ENCODE measurements at places on chromosomes 3 and 15.

GRCh38 chr15:83928392-83928734, 274.4 kb downstream of the ADAMTSL3 start:
- no peak for DNase-seq

GRCh38 chr3:119015942-119016341, 18.7 kb downstream of the IGSF11 start:
- DNase-seq, result no peak

GRCh38 chr3:149625795-149626194, 32.0 kb downstream of the WWTR1 start:
- no peak for DNase-seq

GRCh38 chr3:94083261-94083660, 20.4 kb downstream of the NSUN3 start:
- DNase-seq, result no peak

DNA sequence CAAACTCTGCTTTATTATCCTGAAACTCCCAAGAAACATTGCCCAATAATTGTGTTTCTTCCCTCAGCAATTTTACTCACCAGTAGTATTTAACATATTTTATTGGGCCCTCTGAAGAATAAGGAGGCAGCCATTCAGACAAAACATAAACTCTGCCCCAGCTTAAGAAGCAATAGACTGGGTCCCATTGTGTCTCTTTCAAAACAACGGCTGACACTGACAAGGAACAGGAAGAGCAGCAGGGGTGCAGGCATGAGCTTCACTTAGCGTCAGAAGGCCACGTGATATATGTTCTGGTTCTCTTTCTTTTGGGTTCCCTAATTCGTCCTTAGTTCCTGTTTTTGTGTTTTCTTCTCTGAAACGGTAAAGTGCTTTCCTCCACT, 242.3 kb downstream of the FHIT start:
- no peak for DNase-seq

- no peak for DNase-seq
Observed at GRCh38 chr3:64031540-64032508, 8.5 kb upstream of the PSMD6 start.

DNA sequence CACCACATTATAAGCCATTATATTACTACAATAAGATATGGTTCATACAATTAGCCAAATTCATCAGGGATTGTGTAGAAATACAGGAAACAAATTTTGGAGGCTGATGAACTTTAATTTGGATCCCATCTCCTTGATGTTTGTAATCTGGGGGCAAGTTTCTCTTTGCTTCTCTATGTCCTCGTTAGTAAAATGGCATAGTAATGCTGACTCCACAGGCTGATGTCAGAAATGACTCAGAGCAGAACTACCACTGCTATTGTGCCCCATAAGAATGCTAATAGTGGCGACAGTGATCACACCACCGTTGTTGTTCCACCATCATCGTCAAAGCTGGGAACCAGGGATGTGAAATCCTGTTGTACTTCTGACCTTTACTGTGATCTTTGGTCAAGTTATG, 722.3 kb upstream of the LMCD1 start:
- no peak for DNase-seq

GRCh38 chr3:66158933-66159683, 61.7 kb upstream of the SLC25A26 start:
- DNase-seq, result no peak

DNA sequence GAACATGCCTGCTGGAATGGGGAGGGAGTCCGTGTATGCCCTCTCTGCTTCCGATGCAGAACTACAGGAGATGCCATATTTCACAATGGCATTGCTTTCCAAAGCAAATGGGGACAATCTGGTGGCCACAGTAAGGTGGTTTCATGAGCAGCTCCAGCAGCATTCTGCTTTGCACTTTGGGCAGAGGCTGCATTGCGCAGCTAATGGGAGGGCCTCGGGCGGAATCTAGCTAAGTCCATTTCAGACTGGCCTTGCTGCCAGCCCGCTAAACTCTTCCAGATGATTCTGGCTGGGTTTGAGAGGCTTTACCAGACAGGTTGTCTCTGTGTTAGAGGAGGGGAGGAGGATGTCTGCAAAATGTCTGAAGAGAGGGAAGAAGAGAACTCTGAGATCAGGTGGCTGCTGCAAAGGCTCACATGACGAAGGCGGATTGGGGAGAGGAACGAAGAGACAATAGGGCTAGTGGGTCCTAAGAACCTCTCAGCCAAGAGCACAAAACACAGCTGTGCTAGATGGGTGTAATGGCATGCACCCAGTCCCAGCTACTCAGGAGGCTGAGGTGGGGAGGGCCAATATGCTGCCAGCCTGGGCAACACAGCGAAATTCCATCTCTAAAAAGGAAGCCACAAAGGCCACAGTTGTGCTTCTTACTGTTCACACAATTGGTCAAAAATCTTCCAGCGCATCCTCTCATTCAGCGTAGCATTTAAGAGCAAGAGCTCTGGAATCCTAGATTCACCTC, 63.7 kb downstream of the BDH1 start:
- DNase-seq, result no peak

DNA sequence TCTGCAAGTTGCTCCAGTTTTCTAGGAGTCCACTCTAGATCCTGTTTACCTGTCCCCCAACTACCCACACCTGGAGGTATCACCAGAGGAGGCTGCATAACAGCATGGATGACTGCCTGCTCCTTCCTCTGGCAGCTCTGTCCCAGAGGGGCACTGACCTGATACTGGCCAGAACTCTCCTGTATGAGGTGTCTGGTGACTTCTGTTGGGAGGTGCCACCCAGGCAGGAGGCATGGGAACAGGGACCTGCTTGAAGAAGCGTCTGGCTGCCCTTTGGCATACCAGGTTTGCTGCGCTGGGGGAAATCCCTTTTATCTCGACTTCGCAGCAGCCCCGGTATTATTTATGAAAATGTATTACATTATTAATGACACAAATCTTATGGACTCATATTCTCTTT, 1163.6 kb downstream of the NSUN3 start:
- peak; percentile 62 for DNase-seq

DNA sequence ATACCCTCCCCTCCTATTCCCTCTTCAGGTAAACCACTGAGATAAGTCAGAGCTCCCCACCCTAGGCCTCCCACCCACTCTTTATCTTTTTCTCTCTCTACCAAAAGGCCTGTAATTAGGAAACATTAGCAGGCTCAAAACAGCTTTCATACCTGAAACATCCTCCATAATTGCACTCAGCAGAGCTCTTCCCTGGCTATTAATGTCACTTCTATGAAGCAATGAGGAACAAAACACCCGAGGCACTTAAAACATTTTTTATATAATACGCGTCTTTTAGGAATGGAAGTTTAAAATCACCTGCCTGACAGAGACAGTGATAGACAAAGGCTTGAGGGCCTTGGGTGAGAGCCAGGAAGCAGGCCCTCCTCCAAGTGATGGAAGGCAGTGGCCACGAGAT, 138.9 kb downstream of the EPHB1 start:
- no peak for DNase-seq

- DNase-seq, result no peak
Observed at GRCh38 chr3:129291236-129291886, 12.7 kb downstream of the HMCES start.

DNA sequence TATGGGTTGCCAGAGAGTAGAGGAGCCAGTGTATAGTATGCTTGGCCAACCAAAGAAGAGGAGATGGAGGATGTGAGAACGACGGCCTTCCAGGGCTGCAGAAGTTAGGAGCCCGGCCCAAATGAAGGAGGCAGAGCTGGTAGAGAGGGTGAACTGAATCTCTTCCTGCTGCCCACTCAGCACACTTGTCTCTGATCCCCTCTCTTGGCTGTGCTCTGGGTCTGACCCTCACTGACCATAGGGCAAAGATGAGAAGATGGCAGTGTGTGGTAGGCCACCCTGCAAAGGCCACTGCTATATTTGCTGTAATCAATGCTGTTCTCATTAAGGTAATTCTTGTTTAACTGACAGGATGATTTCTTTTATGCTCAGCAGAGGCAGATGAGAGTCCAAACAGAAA, 256.0 kb downstream of the OCA2 start:
- no peak for DNase-seq

GRCh38 chr15:75143738-75144334, 57.8 kb upstream of the C15orf39 start:
- no peak for DNase-seq

DNA sequence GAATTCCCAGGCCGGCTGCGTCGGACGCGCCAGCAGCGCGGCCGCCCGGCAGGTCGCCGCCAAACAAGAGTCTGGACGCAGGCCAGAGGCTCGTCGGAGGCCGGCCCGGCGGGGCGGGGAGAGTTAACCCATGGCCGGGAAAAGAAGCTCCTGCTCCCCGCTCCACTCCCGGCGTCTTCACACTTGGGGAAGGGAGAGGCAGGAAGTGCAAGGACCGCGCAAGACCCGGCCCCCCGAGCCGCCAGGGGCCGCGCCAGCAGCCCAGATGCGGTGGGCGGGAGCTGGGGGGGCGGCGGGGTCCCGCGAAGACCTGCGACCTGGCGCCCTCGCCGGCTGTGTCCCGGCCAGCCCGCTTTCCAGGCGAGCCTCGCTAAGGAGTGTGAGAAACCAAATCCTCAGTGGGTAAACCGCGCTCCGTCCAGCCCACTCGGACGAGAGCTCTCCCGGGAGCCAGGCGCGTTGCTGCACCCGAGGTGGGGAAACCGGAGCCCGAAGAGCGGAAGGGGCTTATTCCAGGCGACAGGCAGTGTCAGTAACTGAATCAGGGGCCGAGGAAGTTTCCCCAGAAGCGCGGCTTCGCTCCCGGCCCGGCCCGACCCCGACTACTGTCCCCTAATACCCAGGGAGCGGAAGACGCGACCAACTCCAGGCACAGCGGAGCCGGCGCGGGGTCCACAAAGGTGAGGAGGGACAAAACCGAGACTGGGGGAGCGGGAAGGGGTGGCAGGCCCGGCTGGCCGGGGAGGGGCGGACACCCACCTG, 721 bp downstream of the ADAMTS7 start:
- no peak for DNase-seq

- DNase-seq, result no peak
Observed at GRCh38 chr15:39392469-39393047, 188.3 kb upstream of the THBS1 start.

GRCh38 chr3:190531406-190531805, 17.5 kb downstream of the IL1RAP start:
- no peak for DNase-seq

DNA sequence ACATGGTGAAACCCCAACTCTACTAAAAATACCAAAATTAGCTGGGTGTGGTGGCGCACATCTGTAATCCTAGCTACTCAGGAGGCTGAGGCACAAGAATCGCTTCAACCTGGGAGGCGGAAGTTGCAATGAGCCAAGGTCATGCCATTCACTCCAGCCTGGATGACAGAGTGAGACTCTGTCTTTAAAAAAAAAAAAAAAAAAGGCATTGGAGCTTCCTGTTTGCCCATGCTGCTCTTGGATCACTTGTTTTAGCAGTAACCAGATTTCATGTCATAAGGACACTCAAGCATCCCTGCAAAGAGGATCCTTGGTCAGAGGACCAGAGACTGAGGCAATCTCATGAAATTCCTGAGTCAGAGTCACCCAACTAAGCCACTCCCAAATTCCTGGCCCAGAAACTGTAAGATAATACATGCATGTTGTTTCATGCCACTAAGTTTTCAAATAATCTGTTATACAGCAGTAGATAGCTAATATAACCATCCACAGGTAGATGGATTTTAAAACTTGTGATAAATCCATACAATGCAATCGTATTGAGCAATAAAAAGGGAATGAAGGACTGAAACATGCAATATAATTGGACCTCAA, 82.0 kb upstream of the XXYLT1 start:
- no peak for DNase-seq

DNA sequence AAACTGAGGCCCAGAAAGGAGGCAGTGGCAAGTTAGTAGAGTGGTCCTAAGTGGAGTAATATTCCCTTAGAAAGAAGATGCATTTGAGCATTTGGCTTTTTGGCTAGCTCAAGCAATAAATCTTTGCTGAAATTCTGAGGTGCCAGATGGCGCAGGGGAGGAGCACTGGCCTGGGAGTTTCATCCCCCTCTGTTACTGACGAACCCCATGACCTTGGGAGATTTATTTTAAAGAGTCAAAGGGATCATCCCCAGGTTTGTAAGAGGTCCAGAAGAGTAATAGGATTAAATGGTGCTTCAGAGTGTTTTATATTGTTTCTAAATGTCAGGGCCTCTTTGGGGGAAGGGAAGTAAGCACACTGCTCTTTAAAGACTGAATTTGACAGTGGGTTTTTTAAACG, 85.1 kb upstream of the PIAS1 start:
- DNase-seq, result no peak

DNA sequence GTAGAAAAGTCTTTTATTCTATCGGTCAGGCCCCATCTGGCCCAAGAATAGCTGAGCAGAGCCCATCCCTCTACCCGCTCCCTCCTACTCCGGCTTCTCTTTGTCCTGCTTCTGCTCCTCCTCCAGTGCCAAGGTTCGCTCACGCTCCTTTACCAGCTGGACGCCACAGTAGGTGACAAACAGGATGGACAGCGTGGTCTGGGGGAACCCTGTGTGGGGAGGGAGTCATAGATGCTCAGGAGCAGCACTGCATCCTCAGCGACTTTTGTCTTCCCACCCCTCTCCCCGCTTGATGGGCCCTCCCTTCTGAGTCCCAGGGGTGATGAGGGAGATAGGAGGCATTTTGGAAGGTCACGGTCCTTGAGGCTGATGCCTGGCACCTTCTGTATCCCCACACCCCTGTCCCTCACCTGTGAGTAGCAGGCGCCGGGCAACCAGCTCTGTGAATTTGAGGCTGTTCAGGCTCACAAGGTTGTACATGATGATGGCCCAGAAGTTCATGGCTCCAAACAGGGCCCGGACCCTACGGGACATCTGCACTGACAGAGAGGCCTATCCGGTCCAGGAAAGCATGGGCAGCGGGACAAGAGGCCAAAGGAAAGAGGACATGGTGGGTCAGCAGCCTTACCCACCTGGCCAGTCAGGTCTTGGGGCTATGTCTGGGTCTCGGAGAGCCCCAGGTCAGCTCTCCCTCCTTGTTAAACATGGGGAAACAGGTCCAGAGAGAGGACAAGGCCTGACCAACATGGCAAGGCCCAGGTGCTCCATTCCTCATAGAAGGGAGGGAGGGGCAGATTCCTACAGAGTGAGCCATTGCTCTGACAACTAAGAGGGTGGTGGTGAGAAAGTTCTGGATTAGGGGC, 7.6 kb downstream of the KLHL40 start:
- no peak for DNase-seq

- DNase-seq, result no peak
Observed at GRCh38 chr15:78077053-78077870, at the start of gene TBC1D2B. Gene TBC1D2B, minus strand, starts transcription at chr15:78077711. Its CDS starts 59 bp downstream, at chr15:78077652.

DNA sequence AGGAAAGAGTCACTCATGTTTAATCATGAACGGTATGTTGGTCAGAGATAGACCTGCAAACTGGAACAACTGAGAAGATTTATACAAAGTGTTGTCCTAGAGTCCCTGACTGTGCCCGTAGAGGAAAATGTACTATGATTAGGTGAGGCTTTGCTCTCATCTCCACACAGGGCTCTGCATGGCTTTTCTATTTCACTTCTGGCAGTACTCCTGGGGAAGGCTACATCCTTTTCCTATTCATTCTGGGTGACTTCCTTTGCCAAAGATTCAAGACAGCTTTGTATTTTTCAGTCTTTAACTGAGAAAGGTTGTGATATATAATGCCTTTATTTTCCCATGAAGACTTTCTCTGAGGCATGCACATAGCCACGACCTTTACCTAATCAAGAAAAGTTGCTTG, 414.7 kb downstream of the ZBTB20 start:
- no peak for DNase-seq

GRCh38 chr15:90364251-90364650, 12.2 kb downstream of the ZNF774 start:
- no peak for DNase-seq
